ENCODE measurements at places on chromosomes 7 and 10.

- no peak for DNase-seq
Observed at GRCh38 chr10:73506491-73506890, 10.7 kb upstream of the PPP3CB start.

DNA sequence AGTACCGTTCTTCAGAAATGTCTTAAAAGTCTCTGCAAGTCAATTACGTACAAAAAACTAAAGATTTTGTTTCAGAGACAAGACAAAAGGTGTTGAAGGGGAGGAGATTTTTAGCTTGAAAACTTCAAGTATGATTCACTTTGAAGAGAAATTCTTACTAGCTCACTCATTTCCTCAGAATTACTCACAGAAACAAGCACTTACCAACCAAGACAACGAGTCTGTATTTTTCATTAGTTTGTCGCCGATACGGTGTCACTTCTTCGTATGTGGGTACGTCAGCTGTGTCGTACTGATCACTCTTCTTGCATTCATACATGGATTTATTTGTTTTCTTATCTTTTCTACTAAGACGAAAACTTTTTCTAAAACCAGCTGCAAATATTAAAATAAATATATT is 90.6 kb upstream of the ODAD2 start:
- DNase-seq = no peak

DNA sequence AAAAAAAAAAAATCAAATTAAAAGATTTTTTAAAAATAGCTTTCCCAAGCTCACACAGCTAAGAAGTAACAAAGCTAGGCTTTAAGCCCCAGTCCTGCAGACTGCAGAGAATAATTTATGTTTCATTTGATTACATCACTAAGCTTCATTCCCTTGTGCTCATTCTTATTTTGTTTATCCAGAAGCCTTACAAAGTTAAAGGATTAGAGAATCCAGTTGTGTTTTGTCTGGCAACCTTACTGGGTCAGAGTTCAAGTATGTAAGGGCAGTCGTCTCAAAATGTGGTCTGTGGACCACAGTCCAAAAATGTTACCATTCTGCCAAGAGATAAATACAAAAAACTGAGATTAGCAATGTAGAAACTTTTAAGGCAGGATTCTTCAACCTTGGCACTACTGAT is 32.1 kb upstream of the EZH2 start:
- no peak for DNase-seq

- DNase-seq = no peak
Observed at GRCh38 chr7:157009778-157010587, 480 bp downstream of the MNX1 start.

GRCh38 chr7:40698921-40699260 is 564.1 kb downstream of the SUGCT start:
- no peak for DNase-seq

- no peak for DNase-seq
Observed at GRCh38 chr7:117111535-117111934, 158.2 kb downstream of the ST7 start.

- DNase-seq = no peak
Observed at GRCh38 chr7:163298-163695, 29.1 kb upstream of the FAM20C start.

GRCh38 chr10:82162549-82163195 is 287.7 kb downstream of the NRG3 start:
- no peak for DNase-seq

DNA sequence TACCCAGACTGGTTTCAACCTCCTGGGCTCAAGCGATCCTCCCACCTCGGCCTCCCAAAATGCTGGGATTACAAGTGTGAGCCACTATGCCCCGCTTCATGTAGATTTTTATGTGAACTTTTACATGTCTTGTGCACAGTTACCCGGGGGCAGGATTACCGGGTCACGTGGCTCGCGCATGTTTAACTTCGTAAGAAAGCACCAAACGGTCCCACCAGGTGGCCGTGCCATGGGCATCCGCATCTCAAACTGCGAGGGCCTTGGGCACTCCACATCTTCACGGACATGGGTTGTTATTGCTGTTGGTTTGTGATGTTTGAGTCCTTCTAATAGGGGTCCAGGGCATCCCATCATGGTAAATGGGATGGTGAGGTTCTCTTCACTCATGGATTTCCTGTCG is 636.6 kb upstream of the FOXK1 start:
- DNase-seq = no peak

DNA sequence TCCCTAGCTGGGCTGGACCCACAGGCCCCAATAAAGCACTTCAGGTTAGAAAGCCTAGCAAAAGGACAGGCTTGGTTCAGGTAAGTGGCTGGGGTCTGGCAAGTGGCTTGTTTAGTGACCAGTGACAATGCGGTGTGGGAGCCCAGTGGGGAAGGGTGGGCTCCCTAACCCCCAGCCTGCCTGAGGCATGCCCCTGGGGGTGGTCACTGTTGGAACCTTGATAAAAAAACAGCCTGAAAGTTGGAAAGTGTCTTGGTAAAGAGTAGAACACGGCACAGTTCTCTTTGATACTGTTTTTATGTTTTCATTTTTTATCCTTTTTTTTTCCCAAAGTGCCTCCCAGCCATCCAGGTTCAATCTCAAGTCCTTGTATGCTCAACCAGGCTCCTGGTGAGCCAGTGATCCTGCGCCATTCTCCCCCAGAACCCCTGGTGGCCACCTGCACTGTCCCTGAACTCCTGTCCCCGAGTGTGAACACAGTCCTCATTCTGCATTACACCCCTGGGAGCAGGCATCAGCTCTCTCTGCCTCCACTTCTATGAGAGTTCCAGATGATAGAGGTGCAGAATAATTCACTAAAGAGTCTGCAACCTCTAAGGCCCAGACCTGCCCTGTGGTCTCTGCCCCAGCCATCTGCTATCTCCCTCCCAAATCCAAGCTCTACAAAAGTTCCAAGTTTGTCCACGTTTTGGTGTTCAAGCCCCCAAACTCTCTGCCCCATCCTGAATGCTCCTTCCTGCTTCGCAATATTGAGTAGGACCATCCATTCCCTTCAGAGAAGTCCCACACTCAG is 15.0 kb upstream of the CXCL12 start:
- DNase-seq = no peak

- no peak for DNase-seq
Observed at GRCh38 chr10:81177651-81178244, 640.0 kb downstream of the SH2D4B start.

- no peak for DNase-seq
Observed at GRCh38 chr10:90920986-90921666, at the start of gene ANKRD1. ANKRD1 (minus strand) TSS chr10:90921087; CDS start chr10:90921027, 60 bp downstream.

GRCh38 chr7:139697056-139697455 is 80.7 kb downstream of the HIPK2 start:
- no peak for DNase-seq

DNA sequence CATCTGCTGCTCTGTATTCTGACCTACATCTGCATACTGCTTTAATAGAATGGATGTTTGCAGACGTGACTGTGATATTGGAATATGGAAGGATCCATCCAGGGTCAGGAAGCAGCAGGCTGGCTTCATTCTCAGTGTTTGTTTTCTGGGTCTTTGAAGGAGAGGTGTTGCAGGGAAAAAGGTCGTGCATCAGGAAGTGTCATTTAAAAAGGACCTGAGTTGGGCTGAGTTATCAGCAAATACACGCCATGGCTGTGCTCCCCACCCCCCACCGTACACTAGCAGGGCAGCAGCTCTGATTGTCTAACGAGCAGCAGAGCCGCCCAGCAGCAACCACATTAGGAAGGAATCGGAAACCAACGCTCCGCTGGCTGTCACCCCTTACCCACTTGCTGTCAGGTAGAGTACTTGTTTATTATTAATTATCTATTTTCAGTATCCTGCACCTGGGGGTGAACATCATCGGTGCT is 63.1 kb upstream of the STEAP1B start:
- DNase-seq = no peak

DNA sequence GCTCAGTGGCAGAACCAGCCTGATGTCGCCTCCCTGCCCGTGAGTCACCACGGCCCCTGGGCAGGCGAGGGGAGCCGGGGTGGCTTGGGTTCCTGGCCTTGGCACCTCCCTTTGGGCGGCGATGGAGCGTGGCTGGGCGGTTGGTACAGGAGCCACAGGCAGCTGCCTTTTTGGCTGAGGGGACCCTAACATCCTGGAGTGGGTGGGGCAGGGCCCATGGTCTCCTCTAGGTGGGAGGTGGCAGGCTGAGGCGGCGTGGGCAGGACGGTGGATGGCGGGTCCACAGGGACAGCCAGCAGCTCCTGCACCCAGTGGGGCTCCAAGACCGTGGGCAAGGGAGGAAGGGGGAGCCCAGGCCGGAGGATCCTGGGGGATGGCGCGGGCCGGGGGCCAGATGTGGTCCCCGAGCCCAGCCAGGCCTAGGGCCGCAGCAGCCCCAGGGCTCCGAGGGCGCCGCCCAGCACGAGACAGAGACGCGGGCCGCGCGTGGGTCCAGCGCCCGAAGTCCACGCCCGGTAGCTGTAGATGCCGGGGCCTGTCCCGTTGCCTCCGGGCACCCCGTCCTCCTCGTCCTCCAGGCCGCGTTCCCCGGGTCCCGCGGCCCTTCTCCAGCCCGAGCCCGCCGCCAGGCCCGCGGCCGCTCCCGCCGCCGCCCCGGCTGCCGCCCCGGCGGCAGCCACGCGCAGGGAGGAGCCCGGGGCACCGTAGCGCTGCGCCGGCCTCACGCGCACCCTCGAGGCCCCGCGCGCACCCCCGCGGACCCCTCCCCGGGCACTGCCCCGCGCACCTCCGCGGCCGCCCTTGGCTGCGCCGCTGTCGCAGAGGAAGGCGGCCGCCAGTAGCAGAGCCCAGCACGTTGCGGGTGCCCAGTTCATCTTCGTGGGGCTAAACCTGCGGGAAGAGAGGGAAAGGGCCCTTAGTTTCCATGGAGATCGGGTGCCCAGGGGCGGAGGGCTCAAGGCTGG is 1.3 kb downstream of the SPRN start:
- no peak for DNase-seq

- DNase-seq = no peak
Observed at GRCh38 chr7:93219868-93220267, 6.4 kb downstream of the HEPACAM2 start.

GRCh38 chr7:84183741-84184140 is 10.8 kb downstream of the SEMA3A start:
- DNase-seq = no peak

DNA sequence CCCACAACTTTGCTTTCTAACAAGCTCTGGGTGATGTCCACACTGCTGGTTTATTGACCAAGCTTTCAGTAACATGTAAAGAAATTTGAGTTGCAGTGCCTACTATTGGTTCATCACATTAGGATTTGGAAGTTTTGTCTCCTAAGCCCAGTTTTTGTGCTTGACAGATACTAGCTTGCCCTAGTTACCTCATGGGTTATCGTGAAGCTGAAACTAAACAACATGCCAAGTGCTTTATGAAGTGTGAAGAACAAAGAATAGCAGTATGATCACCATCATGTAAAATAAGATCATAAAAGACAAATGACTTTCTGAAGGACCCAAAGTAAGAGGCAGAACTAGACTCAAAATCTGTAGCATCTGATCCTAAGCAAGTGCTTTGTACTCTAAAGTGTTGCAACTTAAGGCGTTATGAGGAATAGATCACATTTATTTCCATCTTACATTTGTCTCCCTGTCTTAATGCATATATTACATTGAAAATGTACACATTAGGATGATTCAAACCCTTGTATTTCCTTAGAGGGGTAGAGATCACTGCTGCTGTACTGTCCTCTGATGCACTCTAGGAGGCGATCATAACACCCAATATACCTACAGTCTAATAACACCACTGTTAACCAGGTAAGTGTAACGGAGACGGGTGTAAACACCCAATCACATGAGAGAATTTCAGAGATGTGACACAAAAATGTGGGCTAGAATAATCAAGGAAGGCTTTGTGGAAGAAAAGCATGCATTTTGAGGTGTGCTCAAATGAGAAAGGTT is 71.3 kb downstream of the NRCAM start:
- DNase-seq = no peak

- DNase-seq = no peak
Observed at GRCh38 chr10:25451401-25451800, 276.6 kb downstream of the GPR158 start.

- no peak for DNase-seq
Observed at GRCh38 chr7:146542101-146542500, 425.5 kb downstream of the CNTNAP2 start.

GRCh38 chr7:15662451-15662850 is 24.0 kb downstream of the MEOX2 start:
- no peak for DNase-seq

DNA sequence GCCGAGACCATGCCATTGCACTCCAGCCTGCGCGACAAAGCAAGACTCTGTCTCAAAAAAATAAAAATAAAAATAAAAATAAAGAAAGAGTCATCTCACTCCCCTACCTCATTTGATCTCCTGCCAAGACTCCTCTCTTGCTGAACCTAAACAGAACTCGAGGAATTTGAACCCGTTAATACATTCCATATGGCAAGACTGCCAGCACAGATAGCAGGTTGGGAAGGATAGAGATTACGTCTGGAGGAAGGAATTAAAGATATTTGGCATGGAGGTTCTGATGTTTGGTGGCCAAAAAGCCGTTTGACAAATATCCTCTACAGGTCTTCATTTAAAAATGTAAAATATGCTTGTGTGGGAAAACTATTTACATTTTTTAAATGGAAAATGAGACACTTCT is 549.6 kb downstream of the HTR7 start:
- no peak for DNase-seq

- DNase-seq = no peak
Observed at GRCh38 chr7:28853150-28853549, 105.0 kb downstream of the TRIL start.

DNA sequence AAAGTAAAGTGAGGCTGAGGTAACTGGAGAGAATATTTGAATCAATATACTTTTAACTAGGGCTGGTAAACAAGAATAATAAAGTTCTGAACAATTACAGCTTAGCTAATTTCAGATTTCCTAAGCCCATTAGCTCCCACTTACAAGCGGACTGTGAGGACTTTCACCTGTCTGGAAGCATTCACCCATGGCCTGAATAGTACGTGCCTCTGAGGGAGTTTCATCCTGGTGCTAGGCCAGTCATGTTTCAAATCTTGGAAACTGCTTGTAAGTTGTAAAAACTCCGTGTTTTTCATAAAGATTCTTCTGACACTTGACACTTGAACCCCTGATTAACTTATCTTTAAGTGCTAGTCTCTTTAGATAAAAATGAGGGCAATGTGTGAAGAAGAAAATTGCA is 975.2 kb upstream of the GHITM start:
- DNase-seq = no peak

DNA sequence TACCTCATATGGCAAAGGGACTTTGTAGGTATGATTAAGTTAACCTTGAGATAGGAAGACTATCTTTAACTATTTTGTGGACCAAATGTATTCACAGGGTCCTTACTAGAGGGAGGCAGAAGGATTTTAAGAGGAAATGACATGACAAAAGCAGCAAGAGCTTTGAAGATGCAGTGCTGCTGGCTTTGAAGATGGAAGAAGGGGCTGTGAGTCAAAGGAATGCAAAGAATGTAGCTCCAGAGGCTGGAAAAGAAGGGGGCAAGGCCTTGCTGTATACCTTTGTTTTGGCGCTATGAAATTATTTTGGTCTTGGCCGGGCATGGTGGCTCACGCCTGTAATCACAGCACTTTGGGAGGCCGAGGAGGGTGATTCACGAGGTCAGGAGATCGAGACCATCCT is 3.2 kb upstream of the NRBF2 start:
- DNase-seq = no peak

- no peak for DNase-seq
Observed at GRCh38 chr10:128557149-128557710, 431.0 kb upstream of the MKI67 start.

Measured in activated T-cell treated with anti-CD3 and anti-CD28 coated beads, Interleukin-2, amount 50 U/mL, for 48 hours (primary cell).